Upper lobe of left lung (tissue), 6 donors: ENCODE measurements at places on chromosomes 7 and 10. TPM values are rescaled to one million over a fixed set of nuclear protein-coding genes. Genes with fewer than 3 reads are reported as not detected.

GRCh38 chr7:118802726-118803125 lies 578.2 kb downstream of the ANKRD7 start:
- DNase-seq = no peak
- no peaks in the 10 kb centered on the region for H3K36me3 ChIP-seq
- H3K27me3 ChIP-seq = no peaks in the 10 kb centered on the region
- no peak overlapping the region for H3K4me3 ChIP-seq
- H3K27ac ChIP-seq = no peak overlapping the region

DENND11 gene
- total RNA-seq = 25.7 TPM

DNA sequence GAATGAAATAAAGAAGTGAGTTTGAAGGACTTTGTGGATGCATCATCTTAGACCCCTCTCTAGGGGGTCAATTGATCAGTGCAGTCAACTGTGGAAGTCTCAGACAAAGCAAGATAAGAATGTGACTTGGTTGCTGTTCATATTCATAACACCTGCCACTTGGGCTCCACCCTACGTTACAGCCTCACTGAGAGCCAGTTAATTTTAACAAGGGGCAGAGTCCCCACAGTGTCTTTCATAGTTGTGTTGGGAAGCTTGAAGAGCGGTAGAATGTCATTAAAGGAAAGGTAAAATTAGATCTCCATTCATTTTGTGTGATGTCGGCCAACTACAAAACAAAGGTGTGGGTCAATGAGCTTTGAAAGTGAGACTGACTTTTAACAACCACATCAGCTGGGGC lies 442.1 kb upstream of the C7orf33 start:
- no peak overlapping the region for H3K27ac ChIP-seq
- DNase-seq = no peak
- H3K36me3 ChIP-seq = no peaks in the 10 kb centered on the region
- no peak overlapping the region for H3K4me3 ChIP-seq
- peaks cover 1% of the 10 kb centered on the region for H3K4me1 ChIP-seq

DNA sequence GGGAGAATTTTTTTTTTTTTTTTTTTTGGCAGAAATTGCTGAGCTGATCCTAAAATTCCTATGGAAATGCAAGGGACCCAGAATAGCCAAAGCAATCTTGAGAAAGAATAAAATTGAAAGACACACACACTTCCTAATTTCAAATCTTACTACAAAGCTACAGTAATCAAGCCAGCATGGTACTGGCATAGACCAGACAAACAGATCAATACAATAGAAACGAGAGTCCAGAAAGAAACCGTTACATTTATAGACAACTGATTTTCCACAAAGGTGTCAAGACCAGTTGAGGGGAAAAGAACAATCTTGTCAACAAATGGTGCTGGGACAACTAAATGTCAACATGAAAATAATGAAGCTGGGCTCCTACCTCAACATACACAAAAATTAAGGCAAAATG lies 34.5 kb downstream of the LARP4B start:
- no peaks in the 10 kb centered on the region for H3K36me3 ChIP-seq
- no peak overlapping the region for H3K4me3 ChIP-seq
- no peaks in the 10 kb centered on the region for H3K27me3 ChIP-seq
- peaks cover 6% of the 10 kb centered on the region for H3K4me1 ChIP-seq
- DNase-seq = no peak

DNA sequence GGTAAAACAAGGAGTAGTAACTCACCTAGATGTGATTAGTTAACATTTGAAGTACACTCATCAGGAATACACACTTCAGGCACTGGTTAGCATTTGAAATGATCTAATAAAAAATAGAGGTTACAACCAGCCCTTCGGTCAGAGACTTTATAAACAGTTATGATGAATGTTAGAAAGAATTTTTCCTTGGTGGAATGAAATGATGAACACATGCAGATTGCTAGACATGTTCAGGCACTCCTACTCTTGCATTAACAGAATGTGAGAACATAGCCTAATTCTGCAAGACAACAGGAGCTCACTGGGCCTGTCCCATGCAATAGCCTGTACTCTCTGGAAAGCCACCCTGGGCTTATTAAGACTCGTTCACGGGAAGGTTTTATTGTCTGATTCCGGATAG lies 47.3 kb upstream of the TECTB start:
- H3K36me3 ChIP-seq = no peaks in the 10 kb centered on the region
- H3K27ac ChIP-seq = no peak overlapping the region
- H3K4me1 ChIP-seq = no peaks in the 10 kb centered on the region

DNA sequence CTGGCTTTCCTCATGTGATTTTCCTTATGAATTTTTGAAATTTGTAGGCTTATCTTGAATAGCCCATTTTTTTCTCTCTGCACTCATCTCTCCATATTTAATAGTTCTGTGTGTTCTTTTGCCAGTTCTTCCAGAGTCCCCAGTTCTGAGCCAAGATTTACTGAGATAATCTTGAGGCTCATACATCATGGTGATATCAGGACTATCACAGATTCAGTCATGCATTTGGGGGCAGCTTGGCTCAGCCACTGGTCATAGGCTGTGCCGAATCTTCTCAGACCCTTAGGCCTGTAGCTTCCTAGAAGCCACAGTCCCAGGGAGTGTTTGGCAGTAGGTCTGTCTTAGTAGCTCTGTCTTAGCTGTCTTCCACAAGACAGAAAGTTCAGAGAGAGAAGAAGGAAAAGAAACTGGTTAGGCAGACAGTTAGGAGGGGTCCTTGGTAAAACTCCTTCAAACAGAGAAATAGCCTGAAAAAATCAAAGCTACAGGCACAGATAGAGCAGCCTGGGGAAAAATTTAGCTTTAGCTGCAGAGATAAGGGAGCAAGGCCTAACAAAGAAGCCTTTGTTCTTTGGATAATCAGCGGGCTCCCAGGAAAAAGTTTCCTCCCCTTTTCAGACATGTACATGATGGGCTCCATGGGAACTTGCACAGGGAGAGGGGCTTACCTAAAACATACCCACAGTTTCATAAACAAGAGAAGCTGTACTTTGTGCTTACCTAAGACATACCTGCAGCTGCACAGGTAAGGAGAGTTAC lies 29.1 kb downstream of the FAS start:
- H3K4me3 ChIP-seq = no peak overlapping the region
- peaks cover 25% of the 10 kb centered on the region for H3K36me3 ChIP-seq
- DNase-seq = no peak
- no peaks in the 10 kb centered on the region for H3K4me1 ChIP-seq
- H3K27ac ChIP-seq = no peak overlapping the region

- no peak overlapping the region for H3K4me3 ChIP-seq
- DNase-seq = no peak
- H3K27me3 ChIP-seq = no peaks in the 10 kb centered on the region
- no peak overlapping the region for H3K27ac ChIP-seq
- H3K36me3 ChIP-seq = no peaks in the 10 kb centered on the region
- H3K4me1 ChIP-seq = peaks cover 8% of the 10 kb centered on the region
Measured at GRCh38 chr7:123754271-123754871, 5.6 kb upstream of the WASL start.

- H3K27ac ChIP-seq = no peak overlapping the region
- DNase-seq = peak; percentile 15
- H3K27me3 ChIP-seq = no peaks in the 10 kb centered on the region
- H3K36me3 ChIP-seq = no peaks in the 10 kb centered on the region
- H3K4me3 ChIP-seq = no peak overlapping the region
- no peaks in the 10 kb centered on the region for H3K4me1 ChIP-seq
Measured at GRCh38 chr7:158281441-158281840, 306.2 kb downstream of the PTPRN2 start.

DNA sequence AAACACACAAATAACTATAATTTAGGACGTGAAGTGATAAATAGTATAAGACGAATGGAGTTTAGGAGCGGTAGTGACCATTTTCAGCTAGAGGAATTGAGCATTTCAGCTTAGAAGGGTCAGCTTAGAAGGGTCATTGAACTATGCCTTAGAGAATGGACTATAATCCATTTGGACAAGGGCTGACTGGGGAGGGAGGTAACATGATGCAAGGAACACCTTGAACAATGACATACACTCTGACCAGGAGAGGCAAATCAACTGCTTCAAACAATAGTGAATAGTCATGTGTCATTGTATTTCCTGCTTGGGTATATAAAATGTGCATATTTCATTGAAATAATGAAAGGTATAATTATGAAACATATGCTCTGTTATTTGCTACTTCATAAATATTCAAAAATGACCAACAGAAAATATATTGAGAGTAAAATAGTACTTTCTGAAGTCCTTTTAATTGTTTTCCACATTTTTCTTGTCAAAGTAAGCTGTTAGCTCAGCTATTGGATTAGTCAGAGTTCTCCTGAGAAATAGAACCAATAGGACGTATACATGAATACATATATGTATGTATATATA lies 40.5 kb upstream of the WASL start:
- no peaks in the 10 kb centered on the region for H3K4me1 ChIP-seq
- no peak for DNase-seq
- no peak overlapping the region for H3K4me3 ChIP-seq
- H3K27ac ChIP-seq = no peak overlapping the region

SPDYE11 gene
- not detected for total RNA-seq

GRCh38 chr7:118169146-118169545 lies 14.8 kb upstream of the LSM8 start:
- no peaks in the 10 kb centered on the region for H3K4me1 ChIP-seq
- H3K27ac ChIP-seq = no peak overlapping the region
- no peaks in the 10 kb centered on the region for H3K27me3 ChIP-seq
- DNase-seq = no peak
- no peak overlapping the region for H3K4me3 ChIP-seq

GRCh38 chr10:73979809-73980433 lies 18.0 kb upstream of the VCL start:
- no peaks in the 10 kb centered on the region for H3K36me3 ChIP-seq
- peak; percentile 33 for DNase-seq
- H3K27me3 ChIP-seq = no peaks in the 10 kb centered on the region
- H3K4me3 ChIP-seq = no peak overlapping the region
- H3K4me1 ChIP-seq = peaks cover 13% of the 10 kb centered on the region
- peak overlapping the region; percentile 36 for H3K27ac ChIP-seq

- H3K27me3 ChIP-seq = no peaks in the 10 kb centered on the region
- no peaks in the 10 kb centered on the region for H3K36me3 ChIP-seq
- no peak for DNase-seq
Measured at GRCh38 chr7:46494441-46494840, 573.4 kb upstream of the IGFBP3 start.

SFTPA1 gene
- total RNA-seq = 5,575 TPM

DNA sequence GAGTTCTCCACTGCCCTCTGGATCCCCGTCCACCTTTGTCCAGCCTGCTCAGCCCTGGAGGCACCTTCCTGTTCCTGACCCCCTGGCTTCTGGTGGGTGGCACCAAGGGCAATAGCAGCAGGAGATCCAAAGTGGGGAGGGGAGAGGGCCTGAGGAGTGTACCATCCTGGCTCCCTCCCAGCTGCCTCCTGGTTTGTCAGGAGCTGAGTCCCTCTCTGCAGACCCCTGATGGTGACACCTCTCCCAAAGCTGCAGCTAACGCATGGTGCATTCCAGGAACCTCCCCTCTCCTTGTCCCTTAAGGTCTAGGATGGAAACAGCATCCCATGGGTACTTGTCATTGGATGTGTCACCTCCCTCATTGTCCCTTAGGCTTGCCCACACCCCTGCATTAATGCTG lies 39.6 kb downstream of the VSTM4 start:
- H3K4me3 ChIP-seq = no peak overlapping the region
- H3K4me1 ChIP-seq = peaks cover 33% of the 10 kb centered on the region
- no peaks in the 10 kb centered on the region for H3K36me3 ChIP-seq
- H3K27ac ChIP-seq = no peak overlapping the region

GRCh38 chr7:14761510-14762296 lies 140.8 kb downstream of the DGKB start:
- H3K36me3 ChIP-seq = no peaks in the 10 kb centered on the region
- no peaks in the 10 kb centered on the region for H3K27me3 ChIP-seq
- no peak overlapping the region for H3K27ac ChIP-seq
- H3K4me3 ChIP-seq = no peak overlapping the region
- no peak for DNase-seq

DNA sequence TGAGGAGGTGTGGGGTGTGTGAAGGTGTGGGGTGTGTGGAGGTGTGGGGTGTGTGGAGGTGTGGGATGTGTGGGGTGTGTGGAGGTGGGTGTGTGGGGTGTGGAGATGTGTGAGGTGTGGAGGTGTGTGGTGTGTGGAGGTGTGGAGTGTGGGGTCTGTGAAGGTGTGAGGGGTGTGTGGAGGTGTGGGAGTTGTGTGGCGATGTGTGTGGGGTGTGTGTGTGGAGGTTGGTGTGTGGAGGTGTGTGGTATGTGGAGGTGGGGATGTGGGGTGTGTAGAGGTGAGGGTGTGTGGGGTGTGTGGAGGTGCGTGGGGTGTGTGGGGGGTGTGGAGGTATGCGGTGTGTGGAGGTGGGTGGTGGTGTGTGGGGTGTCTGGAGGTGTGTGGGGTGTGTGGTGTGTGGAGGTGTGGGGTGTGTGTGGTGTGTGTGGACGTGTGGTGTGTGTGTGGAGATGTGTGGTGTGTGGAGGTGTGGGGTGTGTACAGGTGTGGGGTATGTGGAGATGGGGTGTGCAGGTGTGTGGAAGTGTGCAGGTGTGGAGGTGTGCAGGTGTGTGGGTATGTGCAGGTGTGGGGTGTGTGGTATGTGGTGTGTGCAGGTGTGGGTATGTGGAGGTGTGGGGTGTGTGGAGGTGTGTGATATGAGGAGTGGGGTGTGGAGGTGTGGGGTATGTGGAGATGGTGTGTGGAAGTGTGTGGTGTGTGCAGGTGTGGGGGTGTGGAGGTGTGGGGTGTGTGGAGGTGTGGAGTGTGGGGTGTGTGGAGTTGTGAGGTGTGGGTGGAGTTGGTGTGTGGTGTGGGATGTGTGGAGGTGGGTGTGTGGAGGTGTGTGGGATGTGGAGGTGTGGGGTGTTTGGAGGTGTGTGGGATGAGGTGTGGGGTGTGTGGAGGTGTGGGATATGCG lies 34.5 kb downstream of the SPDYE17 start:
- H3K27me3 ChIP-seq = no peaks in the 10 kb centered on the region
- DNase-seq = no peak
- H3K36me3 ChIP-seq = no peaks in the 10 kb centered on the region
- H3K4me1 ChIP-seq = no peaks in the 10 kb centered on the region
- no peak overlapping the region for H3K27ac ChIP-seq
- no peak overlapping the region for H3K4me3 ChIP-seq

FAM241B gene
- 3.1 TPM for total RNA-seq

- DNase-seq = no peak
- no peaks in the 10 kb centered on the region for H3K27me3 ChIP-seq
- H3K4me3 ChIP-seq = no peak overlapping the region
Measured at GRCh38 chr10:47044741-47045140, 133.5 kb downstream of the PTPN20 start.

- H3K27me3 ChIP-seq = no peaks in the 10 kb centered on the region
- H3K4me1 ChIP-seq = peaks cover under 1% of the 10 kb centered on the region
- H3K4me3 ChIP-seq = no peak overlapping the region
Measured at GRCh38 chr10:113449006-113449695, 103.7 kb upstream of the HABP2 start.
